ENCODE measurements at places on chromosomes 11 and 22.

DNA sequence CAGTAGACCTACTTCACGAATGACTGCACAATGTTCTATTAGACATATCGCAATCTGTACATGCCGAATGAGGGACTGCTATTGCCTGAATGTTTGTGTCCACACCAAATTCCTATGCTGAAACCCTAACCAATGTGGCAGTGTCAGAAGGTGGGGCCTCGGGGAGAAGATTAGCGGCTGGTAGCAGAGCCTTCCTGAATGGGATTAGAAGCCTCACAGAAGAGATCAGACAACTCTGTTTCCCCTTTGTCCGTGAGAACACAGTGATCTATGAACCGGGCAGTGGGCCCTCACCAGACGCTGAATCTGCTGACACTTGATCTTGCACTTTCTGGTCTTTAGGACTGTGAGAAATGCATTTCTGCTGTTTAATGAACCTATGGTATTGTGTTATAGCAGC, 33.1 kb downstream of the LRFN4 start:
- no peak for DNase-seq

DNA sequence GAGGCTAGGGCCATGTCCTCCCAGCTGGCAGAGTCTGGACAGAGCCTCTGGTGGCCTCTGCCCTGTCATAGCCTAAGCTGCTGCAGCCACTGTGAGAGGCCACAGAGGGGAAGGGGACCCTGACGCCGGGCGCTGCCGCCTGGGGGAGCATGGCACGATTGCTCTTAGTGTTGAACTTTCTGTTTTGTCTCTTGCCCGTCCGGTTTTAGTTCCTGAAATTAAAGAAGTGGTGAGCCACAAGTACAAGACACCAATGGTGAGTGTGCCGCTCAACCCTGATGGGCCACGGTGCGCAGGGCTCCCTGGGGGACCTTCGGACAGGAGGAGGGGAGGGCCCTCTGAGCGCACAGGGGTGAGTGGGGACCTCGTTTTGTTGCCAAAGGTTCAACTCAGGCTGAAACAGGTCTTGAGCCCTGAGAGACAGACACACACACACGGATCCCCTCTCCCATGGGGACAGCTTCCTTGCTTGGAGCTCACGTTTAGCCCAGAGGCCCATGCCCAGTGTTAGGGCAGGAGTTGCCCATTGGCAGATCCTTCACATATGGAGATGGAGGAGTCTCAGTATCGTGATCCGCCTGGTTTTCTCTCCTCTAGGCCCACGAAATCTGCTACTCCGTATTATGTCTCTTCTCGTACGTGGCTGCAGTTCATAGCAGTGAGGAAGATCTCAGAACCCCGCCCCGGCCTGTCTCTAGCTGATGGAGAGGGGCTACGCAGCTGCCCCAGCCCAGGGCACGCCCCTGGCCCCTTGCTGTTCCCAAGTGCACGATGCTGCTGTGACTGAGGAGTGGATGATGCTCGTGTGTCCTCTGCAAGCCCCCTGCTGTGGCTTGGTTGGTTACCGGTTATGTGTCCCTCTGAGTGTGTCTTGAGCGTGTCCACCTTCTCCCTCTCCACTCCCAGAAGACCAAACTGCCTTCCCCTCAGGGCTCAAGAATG, 23.8 kb downstream of the MYBPC3 start:
- DNase-seq, result no peak

- no peak for DNase-seq
Observed at GRCh38 chr22:31235081-31235480, 23.0 kb downstream of the LIMK2 start.

GRCh38 chr11:76270389-76270788, 64.1 kb upstream of the WNT11 start:
- no peak for DNase-seq

DNA sequence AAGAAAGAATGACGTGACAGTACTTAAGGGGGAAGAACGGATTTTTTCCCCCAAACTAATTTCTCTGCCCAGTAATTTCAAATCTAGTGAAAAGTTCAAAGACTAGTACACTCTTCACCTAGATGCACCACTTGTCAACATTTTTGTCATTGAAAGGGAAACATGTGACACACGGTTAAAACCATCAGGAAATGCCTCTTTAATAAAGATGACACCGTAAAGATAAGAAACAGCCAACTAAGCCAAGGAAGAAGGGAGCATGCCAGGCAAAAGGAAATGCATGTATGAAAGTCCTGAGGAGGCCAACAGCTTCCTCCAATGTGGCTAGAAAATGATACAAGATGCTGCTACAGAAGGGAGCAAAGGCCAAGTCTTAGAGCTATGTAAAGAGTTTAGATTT, 49.4 kb downstream of the RSF1 start:
- no peak for DNase-seq

DNA sequence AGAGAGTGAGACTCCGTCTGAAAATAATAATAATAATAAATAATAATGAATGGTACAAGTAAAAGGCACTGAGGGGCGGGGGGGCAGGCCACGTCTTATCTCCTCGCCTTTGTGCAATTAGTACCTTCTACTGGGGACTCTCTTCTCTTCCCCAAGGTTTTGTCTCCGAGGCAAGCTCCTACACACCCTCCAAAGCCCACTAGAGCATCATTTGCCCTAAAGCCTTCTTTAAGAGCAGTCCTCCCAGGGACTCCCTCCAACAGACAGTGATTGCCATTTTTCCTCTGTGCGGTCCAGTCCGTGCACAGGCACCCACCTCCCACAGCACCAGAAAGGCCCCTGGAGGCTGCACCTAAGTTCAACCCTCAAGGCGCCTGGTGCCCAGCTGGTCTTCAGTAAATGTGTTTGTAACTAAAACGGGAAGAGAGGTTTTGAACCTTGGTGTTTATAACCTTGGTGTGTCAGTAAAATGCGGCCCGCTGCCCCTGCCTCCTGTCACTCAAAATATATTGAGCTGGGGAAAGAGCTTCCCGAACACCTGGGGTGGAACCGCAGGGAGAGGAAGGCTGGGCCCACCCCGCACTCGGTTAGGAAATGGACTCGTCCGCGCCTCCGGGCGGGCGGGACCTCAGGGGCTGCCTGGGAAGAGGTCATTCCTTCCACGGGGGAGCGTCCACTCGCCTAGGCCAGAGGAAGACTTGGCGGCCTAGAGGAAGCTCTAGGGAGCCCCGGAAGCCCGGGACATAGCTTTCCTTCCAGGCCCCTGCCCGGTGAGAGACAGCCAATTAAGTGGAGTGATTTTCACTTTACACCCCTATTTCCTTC, 4.7 kb upstream of the KDELR3 start:
- DNase-seq, result no peak

DNA sequence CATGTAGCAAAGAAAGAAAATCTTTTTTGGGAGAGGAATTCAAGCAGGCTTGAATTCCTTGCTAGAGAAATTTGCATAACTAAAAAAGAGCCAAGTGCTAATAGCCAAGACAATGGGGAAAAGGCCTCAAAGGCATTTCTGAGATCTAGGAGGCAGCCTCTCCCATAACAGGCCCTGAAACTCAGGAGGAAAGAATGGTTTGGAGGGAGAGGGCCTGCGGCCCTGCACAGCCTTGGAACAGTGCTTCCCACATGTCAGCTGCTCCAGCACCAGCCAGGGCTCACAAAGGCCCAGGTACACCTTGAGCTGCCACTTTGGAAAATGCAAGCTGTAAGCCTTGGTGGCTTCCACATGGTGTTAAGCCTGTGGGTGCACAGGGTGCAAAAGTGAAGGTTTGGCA, 55.5 kb upstream of the TSPAN18 start:
- DNase-seq, result no peak

GRCh38 chr11:6481924-6482275, 599 bp downstream of the TIMM10B start:
- DNase-seq, result no peak

DNA sequence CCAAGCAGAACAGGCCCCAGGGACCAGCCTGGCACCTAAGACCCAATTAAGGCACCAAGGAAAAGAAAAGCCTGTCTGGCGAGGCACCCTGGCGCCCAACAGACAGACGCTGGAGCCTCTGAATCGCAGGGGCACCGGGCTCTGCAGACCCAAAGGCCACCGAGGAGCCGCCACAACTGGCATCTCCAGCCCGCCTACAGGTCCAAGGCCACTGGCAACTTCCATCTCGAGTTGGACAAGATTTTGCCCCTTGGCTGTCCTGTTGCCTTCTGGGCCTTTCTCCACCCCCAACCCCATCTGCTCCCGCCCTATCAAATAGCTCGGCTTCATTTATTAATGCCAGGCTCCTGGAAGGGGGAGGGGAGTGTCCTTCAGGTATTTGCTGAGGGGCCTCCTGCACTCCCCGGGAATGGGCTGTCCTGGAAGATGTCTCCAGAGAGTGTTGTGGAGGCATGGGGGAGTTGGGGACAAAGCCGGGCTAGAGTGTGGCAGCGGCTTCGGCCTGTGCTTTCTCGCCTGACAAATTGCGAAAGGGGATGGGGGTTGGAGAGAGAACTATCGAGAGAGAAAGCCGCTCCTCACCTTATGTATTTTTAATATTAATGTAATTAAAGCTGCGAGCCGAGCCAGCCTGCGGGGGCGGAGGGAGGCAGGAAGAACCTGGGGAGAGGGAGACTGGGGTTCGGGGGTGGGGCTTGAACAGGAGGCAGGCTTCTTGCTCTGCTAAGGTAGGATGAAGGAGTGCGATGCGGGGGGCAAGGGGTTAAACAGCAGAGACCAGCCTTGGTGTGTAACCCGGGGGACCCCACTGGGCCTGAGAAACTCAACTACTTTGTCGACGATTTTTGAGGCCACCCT, 2.0 kb downstream of the DSCAML1 start:
- DNase-seq, result no peak

- no peak for DNase-seq
Observed at GRCh38 chr22:46072110-46072881, 78.0 kb upstream of the PPARA start.

DNA sequence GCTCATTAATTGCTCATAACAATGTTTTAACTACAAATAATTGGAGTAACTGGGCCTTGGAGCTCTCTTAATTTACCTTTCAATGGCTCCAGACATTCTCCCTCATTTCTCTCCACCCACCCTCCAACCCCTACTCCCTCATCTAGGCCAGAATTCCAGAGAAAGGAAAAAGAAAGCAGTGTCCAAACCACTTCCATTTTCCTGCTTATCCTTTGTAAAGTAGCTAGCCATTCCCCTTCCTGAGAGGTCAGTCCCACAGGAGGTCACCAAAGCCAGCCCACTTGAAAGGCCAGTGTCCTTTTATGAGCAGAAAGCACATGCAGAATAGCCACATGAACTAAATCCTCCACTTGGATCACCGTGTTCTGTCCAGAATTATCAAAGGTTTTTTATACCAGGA, 404.8 kb upstream of the FAT3 start:
- DNase-seq, result no peak

DNA sequence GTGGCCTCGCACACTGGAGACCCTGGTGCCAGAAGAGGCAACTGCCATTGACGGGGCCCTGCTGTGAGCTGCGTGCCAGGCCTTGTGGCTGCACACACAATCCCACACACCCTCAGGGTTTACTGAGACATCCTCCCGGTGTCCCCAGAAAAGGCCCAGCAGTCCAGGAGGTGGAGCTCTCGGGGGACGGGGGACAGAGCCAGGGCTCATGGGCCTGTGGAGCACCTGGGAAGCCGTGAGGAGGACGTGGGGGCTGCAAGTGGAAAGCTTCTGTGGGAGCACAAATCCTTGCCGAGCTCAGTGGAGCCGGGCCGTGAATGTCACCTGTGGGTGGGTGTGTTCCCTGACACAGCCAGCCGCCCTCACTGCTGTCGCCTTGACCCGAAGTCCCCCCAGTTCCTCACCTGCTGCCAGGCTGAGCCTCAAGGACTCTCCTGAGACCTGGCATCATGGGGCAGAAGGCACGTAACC, 609.7 kb downstream of the TBC1D22A start:
- no peak for DNase-seq

DNA sequence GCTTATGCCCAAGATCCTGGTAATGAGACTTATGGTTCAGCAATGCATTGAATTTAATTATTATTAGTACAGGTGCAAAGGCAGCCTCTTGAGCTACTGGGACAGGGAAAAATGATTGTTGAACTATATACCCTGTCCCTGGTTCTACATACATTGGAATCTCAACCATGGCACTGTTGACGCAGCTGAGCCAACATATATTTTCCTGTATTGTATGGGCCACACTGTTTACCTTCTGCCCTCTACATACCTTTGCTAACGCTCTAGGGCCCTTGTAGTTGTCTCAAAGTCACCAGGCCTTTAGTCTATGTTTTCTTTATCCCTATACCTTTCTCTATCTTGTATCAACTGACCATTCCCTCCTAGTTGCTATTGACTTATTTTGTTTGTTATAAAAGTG, 22.6 kb downstream of the KREMEN1 start:
- no peak for DNase-seq

DNA sequence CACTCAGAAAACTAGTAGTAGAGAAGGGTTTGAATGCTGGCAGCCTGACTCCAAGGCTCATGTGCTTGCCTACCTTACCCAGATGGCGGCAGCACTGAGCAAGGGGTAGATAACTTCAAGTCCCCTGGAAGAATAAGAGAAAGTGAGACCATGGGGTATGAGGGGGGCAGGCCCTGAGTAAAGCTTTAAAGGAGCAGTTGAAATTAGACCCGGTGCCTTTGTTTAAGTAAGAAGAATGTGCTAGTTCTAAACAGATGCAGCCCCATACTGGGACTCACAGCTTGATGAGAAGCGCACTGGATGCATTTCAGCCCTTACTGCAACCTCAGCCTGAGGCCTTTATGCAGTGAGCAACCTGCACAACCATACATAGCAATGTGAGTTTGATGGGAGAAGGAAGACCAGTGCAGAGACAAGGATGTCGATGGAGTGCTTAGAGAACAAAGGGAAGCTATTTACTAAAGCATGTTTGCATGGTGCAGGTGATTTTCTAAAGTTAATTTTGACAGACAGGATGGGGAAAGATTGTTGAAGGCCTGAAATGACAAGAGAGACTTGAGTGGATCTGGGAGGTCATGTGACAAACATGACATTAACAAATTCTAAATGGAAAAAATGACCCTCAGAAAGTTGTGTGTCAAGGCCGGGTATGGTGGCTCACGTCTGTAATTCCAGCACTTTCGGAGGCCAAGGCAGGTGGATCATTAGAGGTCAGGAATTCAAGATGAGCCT, 27.1 kb upstream of the TMA7B start:
- no peak for DNase-seq

DNA sequence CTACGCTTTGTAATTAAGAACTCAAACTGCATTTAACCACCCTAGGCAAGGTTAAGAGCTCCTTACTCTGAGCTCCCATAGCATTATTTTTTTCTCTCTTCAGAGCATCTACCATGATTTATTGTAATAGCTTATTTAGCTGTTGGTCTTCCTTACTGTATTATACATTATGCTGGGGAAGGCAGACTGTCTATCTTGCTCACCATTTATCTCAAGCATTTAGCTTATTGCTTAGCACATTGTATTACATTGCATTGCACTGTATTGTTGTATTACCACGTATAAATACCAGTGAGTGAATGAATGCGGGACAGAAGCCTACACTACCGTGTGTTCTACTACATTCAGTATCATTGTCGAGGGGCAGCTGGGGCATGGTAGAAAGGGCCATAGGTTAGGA, 324.3 kb downstream of the OPCML start:
- DNase-seq, result no peak

DNA sequence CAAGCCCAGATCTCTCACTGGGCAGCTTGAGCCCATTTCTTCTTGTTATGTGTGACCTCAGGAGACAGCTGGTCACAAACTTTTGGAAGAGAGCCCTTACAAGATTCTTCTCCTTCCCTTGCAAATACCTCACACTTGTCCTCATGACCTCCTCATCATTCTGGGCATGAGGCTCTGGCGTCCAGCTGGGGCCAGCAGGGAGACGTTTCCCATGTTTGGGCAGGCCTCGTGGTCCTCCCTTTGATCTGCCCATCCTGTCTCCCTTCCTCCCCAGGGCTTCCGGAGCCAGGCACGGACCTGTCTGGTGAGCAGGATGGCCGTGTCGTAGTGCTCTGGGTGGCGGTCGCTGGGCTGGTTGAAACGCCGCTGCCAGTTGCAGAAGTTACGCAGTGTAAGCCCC, 9.7 kb downstream of the ADAMTS8 start:
- DNase-seq, result no peak

- DNase-seq, result no peak
Observed at GRCh38 chr22:23210428-23211170, 30.3 kb downstream of the BCR start.

Data from cortex of kidney (tissue), 1 donor.